ENCODE measurements at places on chromosomes 12 and 14. TPM values are rescaled to one million over a fixed set of nuclear protein-coding genes. Genes with fewer than 3 reads are reported as not detected.

Gene USP44
- total RNA-seq: 2.9 TPM

DNA sequence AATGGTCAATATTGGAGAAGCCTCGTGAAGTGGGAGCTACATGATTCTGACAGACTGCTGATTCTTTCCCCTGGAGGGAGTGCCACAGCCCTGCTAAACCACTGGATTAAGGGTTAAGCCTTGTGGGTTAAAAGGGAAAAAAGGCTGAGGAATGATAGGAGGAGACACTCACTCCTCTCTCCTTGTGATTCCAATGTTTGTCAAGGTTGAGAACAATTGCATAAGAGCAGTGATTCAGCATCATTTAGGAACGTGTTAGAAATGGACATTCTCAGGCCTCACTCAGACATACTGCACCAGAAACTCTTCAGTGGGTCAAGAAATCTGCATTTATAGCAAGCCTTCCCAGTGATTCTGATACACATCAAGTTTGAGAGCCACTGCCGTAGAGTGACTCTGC is 87.8 kb upstream of the GZMB start:
- DNase-seq: no peak

DNA sequence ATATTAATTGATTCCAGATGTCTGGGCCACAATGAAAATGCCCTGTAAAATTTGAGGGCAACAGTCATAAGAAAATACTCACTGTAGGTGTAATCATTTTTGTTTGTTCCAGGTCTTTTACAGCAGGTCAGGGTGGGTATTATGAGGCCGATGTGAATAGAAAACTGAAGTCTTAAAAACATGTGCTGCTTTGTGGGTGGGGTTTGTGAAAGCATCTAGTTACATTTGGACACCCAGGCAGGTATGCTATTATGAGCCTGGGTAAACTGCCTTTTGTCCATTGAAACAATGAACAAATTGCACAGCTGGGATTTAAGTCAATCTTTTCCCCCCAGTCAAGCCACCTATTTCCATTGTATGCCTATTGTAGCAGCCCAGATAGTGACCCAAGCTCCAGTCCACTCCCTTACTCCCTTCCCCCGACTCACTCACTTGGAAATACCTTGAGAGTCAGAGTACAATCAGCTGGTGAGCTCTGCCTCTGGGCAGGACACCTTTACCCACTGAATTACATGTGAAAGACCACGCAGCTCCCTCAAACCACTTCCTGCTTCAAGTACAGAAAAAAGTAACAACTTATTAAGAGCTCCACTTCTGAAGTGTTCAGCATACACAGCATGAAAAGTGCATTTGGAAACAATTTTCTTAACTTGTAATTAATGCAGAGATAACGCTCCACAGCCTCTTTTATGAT is 1.8 kb downstream of the IGF1 start:
- no peak for DNase-seq

- DNase-seq: no peak
Observed at GRCh38 chr14:105322791-105323556, 8.4 kb downstream of the PACS2 start.

GRCh38 chr12:62306569-62307530 is 46.6 kb downstream of the USP15 start:
- no peak for DNase-seq

- DNase-seq: no peak
Observed at GRCh38 chr14:31727797-31728196, 166.6 kb downstream of the NUBPL start.

DNA sequence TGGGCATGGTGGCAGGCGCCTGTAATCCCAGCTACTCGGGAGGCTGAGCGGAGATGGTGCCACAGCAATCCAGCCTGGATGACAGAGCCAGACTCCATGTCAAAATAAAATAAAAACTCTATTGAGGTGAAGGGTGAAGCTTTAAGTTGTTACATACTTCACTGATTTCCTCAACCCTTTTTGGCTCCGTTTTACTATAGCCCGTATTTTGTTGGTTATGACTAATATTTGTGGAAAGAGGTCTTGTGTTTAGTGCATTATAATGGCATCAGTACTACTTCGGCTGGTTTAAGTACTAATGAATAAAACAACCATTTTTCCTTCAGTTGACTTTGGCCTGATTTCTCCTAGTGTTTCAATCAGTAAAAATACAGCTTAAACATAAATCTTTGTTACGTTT is 27.0 kb upstream of the SLC2A14 start:
- no peak for DNase-seq

GRCh38 chr12:108689314-108690190 is 41.8 kb downstream of the CORO1C start:
- DNase-seq: peak; percentile 42

Gene BEST3
- 0.46 TPM for total RNA-seq

DNA sequence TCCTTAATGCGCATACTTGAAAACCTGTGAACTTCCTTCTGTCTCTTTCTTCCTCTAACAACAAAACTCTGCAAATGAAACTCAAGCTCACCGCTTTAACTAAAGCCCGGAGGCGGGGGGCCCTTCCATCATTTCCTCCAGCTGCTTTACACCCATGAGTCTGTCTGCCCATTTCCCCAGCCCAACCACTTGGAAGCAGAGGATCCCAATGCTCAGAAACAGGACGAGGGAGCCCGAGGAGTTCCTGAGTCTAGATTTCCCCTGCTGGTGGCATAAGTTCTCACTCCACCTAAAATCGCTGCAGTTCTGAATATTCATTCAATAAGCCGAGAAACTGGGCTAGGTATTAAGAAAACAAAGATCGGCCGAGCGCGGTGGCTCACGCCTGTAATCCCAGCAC is 30.8 kb downstream of the GPR19 start:
- no peak for DNase-seq

Gene SLC24A4
- total RNA-seq: 1.8 TPM

- no peak for DNase-seq
Observed at GRCh38 chr12:131592972-131593371, 117.9 kb upstream of the SFSWAP start.

DNA sequence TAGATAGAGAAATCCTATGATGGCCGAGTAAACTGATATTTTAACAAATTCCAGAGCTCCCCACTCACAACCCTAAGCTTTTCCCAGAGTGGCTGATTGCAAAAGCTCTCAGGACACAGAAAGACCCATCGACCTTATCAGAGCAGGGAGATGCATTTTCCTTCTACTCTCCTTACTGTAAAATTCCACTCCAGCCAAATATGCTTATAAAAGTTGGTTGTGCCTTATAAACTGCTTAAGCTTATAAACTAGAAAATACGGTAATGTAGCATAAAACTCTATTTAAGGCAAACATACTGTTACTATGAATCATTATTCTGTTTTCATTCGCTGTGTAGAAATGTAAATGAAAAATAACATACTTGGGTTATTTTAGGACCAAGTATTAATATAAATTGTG is 41.6 kb upstream of the TRHDE start:
- no peak for DNase-seq

All from mucosa of gallbladder (tissue), 1 donor.